ENCODE measurements at places on chromosomes 3 and 15.
A peak's percentile ranks its signal among the peaks of the same experiment; 100 is the strongest.

- DNase-seq = peak; percentile 68
These were observed 66.6 kb downstream of the DUT start for GRCh38 chr15:48397841-48398240.

GRCh38 chr15:39886418-39886817 lies 33.6 kb downstream of the GPR176 start:
- DNase-seq = no peak

- DNase-seq = peak; percentile 25
These were observed 401 bp downstream of the ZSCAN29 start for GRCh38 chr15:43370310-43370974.

DNA sequence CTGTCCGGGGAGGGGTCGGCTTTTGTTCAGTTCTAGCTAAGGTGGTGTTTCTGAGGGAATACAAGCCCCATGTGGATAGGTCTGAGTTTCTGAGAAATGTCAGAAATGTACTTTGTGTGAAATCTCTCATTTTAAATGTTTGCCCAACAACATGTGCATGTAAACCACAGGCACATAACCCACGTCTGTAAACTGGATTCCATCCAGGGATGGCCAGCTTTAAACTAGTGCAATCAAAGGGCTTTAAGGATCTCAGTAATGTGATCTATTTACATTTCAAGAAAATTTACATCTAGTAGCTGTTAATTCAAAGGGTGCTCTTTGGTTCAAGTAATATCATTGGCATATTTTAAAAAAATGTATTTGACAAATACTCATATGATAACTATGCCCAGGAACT lies 52.0 kb downstream of the POLR2M start:
- DNase-seq = no peak

DNA sequence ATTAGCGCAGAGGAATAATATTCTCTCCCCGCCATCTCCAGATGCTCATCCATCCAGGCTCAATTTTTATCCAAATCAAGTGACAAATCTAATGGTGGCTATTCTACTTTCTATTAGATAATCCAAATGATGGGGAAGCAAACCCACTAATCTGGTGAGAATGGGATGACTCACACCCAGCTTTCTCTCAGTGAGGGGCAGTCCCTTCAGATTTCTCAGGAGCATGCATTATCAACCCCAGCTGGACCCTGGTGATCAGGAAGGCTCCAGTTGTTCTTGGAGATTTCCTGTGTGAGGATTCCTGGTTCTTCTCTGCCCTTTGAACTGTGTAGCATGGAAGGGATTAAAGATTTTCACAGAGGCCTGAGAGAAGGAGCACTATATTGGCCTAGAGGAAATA lies 358.0 kb downstream of the WDR72 start:
- no peak for DNase-seq

DNA sequence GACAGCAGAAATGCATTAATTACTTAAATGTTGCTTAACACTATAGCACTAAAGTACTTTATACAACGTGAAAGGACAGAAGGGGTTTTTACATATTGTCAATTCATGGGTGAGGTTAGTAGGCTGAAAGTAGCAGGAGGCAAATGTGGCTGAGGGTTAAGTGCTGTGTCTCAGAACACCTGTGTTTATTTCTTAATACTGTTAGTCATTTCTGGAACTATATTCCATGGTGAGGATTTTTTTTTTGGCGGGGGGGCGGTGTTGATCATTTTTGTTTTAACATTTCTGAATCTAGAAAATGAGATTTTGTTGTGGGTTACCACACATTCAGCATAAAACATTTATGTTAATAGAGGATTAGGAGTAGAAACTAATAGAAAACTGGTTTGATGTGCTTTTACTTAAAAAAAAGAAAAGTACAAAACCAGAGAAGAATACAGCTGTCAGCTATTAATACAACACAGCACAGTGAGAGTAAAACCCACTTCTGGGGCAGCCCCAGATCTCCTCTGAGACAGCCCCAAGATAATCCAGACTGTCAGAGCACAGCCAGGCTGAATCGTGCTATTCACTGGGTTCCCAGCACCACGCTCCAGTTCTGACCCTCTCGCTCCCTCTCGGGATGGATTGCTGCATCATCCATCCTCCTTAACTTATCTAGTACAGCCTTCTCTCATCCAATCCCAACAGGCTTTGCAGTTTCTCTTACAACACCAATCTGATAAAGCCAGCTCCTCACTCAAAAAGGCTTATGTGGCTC lies 307.7 kb downstream of the TUSC7 start:
- peak; percentile 89 for DNase-seq
